ENCODE measurements at places on chromosomes 3 and 15.

DNA sequence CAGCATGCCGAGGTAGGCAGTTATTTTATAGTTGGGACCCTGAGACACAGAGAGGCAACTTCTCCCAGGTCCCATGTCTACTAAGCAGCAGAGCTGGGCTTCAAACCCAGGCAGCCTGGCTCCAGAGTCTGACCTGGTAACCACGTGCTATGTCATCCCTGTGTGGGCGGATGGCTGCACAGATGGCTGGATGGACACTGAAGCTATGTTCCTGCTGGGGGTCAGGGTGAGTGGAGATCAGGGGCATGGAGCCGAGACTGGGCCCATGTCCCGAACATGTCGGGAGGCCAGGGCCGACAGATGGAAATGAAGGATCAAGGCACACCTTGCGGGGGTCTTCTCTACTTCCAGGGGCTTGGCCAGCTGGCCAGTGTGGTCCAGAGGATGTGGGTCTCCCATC is 9.3 kb upstream of the FBLN2 start:
- no peak for DNase-seq

DNA sequence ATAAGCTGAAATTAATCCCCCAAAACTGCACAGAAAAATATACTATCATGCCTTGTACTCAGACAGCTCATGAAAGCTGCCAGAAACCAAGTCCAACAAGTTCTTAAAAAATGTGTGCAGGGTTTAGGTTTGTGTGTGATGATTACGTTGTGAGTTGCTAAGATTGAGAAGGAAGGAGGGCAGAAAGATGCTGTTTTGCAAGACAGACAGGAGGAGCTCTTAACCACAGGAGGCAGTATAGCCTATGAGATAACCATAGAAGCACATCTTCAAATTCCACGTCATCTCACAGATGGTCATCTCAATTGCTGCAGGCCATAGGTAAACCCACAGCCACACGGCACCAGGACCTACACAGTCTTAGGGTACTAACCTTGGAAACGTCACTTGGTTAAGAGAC is 191.9 kb downstream of the STT3B start:
- no peak for DNase-seq

- no peak for DNase-seq
Observed at GRCh38 chr3:159025733-159026132, 223.9 kb downstream of the MFSD1 start.

DNA sequence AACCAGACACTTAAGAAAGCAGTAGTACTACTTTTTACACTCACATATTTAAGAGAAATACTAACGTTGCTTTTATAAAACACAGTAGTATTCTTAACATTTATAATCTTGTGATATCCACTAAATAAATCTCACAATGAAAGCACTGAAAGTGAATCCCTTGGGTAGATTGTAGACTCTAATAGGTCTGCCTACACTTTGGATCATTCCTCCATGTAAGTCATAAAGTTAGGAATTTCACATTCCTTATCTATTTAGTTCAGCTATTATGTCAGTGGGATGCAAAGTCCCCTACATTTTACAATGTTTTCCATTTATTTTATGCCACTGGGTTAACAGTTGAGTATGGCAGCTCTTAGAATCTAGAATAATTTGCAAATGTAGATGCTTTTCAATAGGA is 330.7 kb downstream of the LSAMP start:
- no peak for DNase-seq

DNA sequence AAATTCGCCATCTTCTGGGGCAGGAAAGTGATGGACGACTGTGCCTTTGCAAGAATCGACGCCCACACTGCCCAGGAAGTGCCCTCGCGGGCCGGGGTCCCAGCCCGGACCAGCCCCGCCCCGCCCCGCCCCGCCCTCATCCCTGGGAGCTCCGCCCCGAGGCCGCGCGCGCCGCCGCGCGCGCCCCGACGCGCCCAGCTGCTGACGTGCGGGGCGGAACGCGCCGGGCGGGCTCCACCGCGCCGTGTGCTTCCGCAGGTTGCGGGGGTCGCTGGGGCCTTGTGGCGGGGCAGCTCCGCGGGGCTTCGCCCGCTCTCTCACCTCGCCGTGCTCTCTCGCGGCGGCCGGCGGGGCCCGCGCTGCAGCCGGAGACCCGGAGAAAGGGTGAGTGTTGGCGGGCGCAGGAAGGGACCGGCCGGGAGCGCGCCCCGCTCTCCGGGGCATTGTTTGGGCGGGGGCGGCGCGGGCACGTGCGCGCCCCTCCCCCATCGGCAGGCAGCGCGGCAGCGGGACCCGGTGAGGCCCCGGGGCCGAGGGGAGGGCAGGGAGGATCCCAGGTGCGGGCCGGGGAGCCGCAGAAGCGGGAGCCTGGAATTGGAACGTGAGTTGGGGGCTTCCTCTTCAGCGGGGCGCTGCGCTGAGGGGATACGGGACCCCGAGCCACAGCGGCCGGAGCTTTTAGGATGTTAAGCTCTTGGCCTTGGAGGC is at the start of gene YEATS2:
Gene YEATS2, plus strand, starts transcription at position 188 of the 708 bp plus-strand sequence. CDS start 17,366 bp downstream, outside the sequence.
- peak; percentile 87 for DNase-seq

DNA sequence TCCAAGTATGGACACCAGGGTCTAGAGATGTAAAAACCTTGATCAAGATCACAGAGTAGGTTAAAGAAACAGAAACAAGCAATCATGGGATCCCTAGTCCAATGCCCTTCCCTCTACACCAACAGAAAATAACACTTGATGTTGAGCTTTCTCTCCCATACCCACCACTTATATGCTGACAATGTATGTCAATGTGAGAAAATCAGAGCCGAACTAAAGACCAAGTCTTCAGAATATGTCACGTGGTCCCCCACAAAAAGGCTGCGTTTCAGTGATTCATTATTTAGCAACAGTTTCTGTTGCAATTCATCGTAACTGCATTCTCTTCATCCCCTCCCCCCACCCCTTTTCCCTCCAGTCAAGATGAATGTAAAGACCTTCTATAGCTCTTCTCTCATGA is 278.9 kb upstream of the STT3B start:
- no peak for DNase-seq

- no peak for DNase-seq
Observed at GRCh38 chr3:87359826-87360225, 83.4 kb upstream of the POU1F1 start.

Measured in GM06990 (cell line).